H9 (cell line): ENCODE measurements at places on chromosomes 12 and 14.

GRCh38 chr14:99982537-99983250 is 82.5 kb upstream of the EVL start:
- DNase-seq = peak; percentile 48

DNA sequence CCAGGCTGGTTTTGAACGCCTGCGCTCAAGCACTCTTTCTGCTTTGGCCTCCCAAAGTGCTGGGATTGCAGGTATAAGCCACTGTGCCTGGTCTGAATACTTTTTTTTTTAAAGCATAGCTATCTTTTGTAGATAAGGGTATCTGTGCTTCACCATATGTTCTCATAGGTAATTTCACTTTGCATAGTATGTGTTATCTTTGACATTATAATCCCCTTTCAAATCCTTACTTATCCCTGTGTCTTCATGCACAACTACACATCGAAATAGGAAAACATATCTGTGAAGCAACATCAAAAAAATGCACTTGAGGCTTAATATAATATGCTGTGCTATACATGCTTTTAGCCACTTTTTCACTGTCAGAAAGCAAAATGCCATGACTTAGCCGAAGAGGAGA is 94.1 kb downstream of the SLC35F4 start:
- no peak for DNase-seq

DNA sequence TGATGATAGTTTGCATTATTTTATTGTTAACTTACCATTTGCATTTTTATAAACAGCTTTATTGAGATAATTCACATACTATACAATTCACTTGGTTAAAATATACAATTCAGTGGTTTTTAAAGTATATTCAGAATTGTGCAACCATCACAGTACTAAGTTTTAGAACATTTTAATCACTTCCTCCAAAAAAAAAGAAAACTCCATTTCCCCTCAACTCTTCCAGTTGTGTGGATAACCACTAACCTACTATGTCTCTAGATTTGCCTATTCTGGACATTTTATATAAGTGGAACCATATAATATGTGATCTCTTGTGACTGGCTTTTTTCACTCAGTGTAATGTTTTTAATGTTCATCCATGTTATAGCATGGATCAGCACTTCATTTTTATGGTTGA is 41.3 kb downstream of the WNK1 start:
- no peak for DNase-seq

DNA sequence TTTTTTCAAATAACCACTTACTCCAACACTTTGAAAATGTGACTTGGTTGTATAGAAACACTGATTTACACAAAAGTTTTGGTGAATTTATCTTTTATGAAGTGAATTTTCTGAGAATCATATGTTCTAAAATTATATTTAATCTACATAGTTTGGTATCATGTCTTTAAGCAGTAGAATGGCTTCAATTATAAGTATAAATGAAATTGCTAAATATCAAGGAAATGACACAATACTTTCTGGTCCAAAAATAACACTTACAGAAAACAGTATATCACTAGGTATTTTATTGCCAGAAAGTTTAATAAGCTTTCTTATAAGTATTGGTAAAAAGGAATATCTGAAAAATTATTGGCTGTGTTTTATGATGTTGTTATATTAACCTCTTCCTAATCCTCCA is 90.9 kb downstream of the SRGAP1 start:
- DNase-seq = no peak

GRCh38 chr12:6092784-6093722 is 31.4 kb downstream of the VWF start:
- no peak for DNase-seq

GRCh38 chr14:99508896-99509629 is 27.9 kb downstream of the CCNK start:
- no peak for DNase-seq

GRCh38 chr12:132205271-132206045 is 61.2 kb downstream of the NOC4L start:
- no peak for DNase-seq

- DNase-seq = no peak
Measured at GRCh38 chr14:23621204-23621931, 14.8 kb upstream of the DHRS2 start.

- peak; percentile 64 for DNase-seq
Measured at GRCh38 chr12:94149781-94150239, 1.4 kb downstream of the PLXNC1 start.

DNA sequence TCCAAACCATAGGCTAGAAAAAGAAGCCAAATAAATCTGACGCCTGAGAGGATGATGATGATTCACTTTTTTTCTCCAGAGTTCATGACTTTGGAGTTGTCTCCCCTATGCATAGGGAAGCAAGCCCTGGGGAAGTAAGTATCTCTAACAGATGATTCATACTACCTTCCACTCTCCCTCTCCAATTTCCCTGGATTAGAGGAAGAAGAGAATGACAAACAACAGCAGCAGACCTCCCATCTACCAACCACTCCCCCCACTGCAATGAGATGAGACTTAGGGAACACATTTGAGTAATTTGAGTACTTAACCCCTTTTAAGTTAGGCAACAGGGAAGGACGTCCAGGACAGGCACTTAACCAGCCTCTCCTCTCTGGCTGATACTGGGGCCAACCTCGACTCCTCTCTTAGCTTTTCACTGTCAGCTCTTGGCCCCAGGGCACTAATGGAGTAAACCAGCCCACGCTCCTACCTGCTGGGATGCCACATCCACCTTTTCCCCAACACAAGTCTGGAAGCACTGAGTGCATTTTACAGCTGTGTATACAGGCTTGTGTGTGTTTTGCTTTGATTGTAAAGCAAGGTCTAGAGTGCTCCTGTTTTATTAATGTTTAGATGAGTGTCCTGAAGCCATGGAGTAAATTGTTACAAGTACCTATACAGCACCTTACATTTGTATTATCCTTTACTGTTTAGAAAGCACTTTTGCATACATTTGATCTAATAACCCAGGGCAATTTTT is 180.7 kb downstream of the PHLDA1 start:
- no peak for DNase-seq

- DNase-seq = no peak
Measured at GRCh38 chr14:36952689-36953088, 219.7 kb downstream of the SLC25A21 start.

DNA sequence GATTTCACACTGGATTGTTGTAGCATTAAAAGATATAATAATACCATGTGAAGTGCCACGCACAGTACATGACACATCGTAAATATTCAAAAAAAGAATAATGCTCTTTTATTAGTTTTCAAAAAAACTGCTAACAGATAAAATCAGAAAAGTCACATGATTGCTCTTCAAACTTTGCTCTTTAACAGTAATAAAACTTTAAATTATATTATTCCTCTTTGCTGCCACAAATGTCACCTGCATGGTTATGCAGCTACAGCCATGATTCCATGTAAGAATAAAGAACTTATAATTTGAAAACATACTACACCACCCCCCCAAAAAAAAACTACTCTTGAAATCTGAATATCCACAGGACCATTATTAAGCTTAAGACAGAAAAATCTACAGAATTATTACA is 90.0 kb downstream of the SLC2A13 start:
- DNase-seq = no peak

- no peak for DNase-seq
Measured at GRCh38 chr14:105908481-105908911, 382.1 kb downstream of the TMEM121 start.

- no peak for DNase-seq
Measured at GRCh38 chr14:54715239-54715638, 148.3 kb downstream of the SAMD4A start.

DNA sequence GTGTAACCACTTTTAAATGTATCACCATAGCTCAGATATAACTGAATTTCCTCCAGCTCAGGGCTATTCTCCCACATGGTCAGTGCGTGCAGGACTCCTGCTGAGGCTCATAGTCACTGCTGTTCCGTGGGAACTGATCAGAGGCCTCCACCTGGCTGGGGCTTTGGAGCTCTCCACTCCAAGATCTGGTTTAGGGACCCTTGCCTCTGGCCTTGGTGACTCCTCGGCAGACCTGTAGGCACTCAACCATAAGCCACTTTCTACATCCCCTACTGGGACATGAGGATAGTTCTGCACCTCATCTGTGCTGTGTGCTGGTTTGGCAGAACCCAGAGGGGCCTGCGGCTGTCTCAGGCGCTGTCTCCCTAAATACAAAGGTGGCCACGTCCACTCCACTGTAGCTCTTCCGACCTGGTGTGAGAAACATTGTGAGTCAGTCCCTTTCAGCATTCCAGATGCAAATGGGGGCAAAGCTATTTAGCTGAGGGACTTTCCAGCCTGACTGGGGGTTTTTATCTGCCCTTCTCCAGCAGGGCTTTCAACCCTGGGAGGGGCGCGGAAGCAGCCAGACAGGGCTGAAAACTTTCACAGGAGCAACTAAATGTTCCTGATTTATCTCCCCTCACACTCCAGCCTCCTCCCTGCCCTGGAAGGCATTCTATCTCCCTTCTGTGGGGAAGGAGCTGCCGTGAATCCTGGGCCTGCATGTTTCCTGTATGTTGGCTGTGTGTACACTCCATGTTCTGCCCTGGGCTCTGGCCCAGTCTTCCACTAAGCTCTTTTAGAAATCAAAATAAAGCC is 218.3 kb upstream of the DAAM1 start:
- peak; percentile 60 for DNase-seq

DNA sequence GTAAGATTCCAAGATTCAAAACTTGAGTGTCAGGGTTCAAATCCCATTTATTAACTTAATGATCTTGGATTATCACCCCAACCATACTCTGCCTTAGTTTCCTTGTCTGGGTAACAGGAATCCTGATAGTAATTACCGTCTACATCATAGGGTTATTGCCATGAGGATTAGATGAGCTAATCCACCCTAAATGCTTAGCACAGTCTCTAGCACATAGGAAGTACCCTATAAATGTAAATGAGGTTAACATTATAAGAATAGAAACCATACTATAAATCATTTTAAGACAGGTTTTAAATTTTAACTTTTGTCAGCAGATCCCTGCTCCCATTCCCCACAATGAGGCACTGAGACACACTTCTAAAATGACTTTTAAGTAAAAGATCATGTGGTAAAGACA is 36.5 kb downstream of the DBX2 start:
- DNase-seq = no peak
